ENCODE measurements at places on chromosomes 2 and 18. TPM values are rescaled to one million over a fixed set of nuclear protein-coding genes. Genes with fewer than 3 reads are reported as not detected.

The RPRM gene
- total RNA-seq: not detected

The STAT4 gene
- 3.2 TPM for total RNA-seq

The DSG4 gene
- not detected for total RNA-seq

The EVA1A gene
- 12.3 TPM for total RNA-seq

The FAM228A gene
- total RNA-seq: not detected

The GAD1 gene
- total RNA-seq: 0.73 TPM

The ERFE gene
- total RNA-seq: 8.0 TPM

The GCG gene
- not detected for total RNA-seq

The SLC9A4 gene
- not detected for total RNA-seq

The IHH gene
- total RNA-seq: 0.21 TPM

The AGXT gene
- total RNA-seq: not detected

The AQP12A gene
- not detected for total RNA-seq

The OR6B2 gene
- not detected for total RNA-seq

The IL36B gene
- total RNA-seq: 0.13 TPM

The APCDD1 gene
- not detected for total RNA-seq

The MOCOS gene
- total RNA-seq: 2.7 TPM

The FAM110C gene
- total RNA-seq: 0.06 TPM

The ASXL3 gene
- not detected for total RNA-seq

The LRRC30 gene
- total RNA-seq: not detected

The ABCB11 gene
- total RNA-seq: not detected

The CD28 gene
- not detected for total RNA-seq

The MRO gene
- 0.16 TPM for total RNA-seq

The CYS1 gene
- 0.99 TPM for total RNA-seq

The RSAD2 gene
- total RNA-seq: 0.54 TPM

The DCDC2C gene
- total RNA-seq: 0.36 TPM

The ENOSF1 gene
- total RNA-seq: 28.5 TPM

The VWC2L gene
- not detected for total RNA-seq

The FHOD3 gene
- total RNA-seq: 2.8 TPM

The FOXI3 gene
- total RNA-seq: not detected

The SAP130 gene
- 11.2 TPM for total RNA-seq

The NEU2 gene
- total RNA-seq: not detected

The REG1B gene
- not detected for total RNA-seq

The WDR54 gene
- 81.9 TPM for total RNA-seq

The LINC00305 gene
- total RNA-seq: not detected

The C2orf74 gene
- total RNA-seq: 17.1 TPM

The IRS1 gene
- total RNA-seq: 17.0 TPM

The MRPS5 gene
- 77.7 TPM for total RNA-seq

The KLHL14 gene
- not detected for total RNA-seq

The GDF7 gene
- total RNA-seq: 0.03 TPM

The VPS54 gene
- total RNA-seq: 15.5 TPM

The TMEM169 gene
- total RNA-seq: 0.37 TPM

The CNGA3 gene
- total RNA-seq: not detected
